Activated CD4-positive, alpha-beta T cell treated with anti-CD3 and anti-CD28 coated beads for 36 hours (primary cell): ENCODE measurements at places on chromosomes 6 and 20. TPM values are rescaled to one million over a fixed set of nuclear protein-coding genes. Genes with fewer than 3 reads are reported as not detected.

- no peak for DNase-seq
Observed at GRCh38 chr20:48831718-48832404, 4.1 kb upstream of the PREX1 start.

GRCh38 chr20:57749131-57749690, 39.4 kb upstream of the PMEPA1 start:
- DNase-seq, result no peak

GRCh38 chr20:62002882-62003480, 62.7 kb downstream of the TAF4 start:
- no peak for DNase-seq

- no peak for DNase-seq
Observed at GRCh38 chr6:112622036-112622435, 274.9 kb downstream of the RFPL4B start.

DNA sequence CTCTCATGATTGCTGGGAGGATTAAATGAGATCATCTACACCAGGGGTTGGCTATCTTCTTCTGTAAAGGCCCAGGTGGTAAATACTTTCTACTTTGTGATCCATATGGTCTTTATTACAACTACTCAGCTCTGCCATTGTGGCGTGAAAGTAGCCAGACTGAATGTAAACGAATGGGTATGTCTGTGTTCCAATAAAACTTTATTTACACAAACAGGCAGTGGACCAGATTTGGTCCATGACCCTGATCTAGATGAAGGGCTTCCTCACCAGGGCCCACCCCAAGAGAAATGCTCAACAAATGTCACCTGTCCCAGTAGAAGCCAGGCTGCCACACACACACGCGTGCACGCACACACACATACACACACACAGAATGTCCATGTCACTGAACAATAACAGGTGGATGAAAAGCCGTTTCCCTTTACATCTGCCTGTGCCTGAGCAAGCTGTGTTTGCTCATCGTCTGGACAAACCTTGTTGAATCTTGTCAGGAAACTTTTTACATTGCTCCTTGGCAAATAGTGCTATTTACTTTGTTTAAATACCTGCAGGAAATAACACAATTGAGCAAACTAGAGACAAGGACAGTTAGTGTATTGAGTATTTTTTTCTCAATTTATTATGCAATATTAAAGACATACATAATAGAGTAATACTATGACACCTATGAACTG, 114.3 kb downstream of the EYA2 start:
- DNase-seq, result no peak

DNA sequence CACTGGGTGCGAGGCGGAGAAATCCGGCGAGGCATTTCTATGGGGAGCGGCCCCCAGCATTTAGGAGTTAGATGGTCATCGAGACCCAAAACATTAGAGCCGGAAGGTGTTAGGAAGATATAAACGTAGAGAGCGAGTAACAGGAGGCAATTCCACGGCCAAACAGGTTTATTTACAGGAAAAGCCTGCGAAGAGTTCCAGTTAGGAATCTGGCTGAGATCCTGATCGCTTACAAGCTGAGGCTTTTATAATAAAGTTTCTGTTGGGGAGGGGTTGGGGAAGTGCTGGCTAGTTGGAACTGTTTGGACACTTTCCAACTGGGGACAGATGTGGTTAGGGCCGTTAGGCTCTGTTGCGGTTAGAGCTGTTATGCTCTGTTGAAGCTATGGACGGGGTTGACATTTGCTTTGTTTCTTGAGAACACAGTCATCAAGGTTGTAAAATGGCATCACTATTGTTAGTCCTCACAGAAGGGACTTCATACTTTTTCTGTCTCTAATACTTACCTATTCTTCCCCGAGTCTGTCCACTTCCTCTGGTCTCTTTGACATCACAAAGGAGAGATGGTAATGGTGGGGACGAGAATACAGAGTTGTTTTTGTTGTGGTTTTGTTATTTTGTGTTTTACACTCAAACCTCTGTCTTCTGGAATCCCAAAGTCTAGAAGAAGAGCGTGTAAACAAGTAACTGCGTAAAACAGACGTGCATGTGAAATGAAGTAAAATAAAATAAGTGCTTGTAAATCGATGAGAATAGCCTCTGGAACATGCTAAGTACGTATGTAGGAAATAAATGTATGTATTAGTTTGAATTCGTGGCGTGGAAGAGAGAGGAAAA, 554 bp upstream of the ZSCAN31 start:
- peak; percentile 27 for DNase-seq

GRCh38 chr20:54345301-54345724, 130.1 kb upstream of the DOK5 start:
- no peak for DNase-seq

The TMEM200A gene
- total RNA-seq, result 0.14 TPM

The COX4I2 gene
- total RNA-seq, result not detected

DNA sequence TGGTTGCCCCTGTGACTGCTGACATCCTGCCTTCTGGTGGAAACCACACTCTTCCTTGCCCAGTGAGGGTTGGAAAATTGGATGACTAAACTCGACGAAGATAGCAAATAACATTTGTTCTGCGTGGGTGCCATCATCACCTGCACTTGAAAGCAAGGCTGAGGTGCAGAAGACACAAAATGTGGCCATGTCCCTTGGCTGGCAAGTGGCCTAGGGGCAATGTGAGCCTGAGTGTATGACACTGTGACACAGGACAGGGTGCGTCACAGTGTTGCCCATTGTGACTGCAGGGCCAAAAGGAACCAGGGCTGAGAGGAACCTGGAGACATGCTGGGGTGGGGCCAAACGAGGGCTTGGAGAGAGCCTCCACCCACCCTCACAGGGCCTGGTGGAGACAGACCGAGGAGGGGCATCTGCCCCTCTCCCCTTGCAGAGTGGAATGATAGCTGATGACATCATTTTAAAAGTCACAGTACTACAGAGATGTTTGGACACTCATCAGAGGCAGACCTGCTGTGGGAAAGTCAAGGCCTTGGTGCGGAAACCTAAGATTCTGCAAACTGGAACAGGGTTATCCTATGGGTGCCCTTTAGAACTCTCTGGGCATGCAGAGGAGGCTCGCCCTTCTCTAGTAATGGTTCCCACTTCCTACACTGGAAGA, 12.8 kb upstream of the HLA-F start:
- no peak for DNase-seq

GRCh38 chr6:120274547-120274946, 925.0 kb upstream of the MAN1A1 start:
- no peak for DNase-seq

- DNase-seq, result no peak
Observed at GRCh38 chr6:127951172-127951917, 50.5 kb upstream of the THEMIS start.

DNA sequence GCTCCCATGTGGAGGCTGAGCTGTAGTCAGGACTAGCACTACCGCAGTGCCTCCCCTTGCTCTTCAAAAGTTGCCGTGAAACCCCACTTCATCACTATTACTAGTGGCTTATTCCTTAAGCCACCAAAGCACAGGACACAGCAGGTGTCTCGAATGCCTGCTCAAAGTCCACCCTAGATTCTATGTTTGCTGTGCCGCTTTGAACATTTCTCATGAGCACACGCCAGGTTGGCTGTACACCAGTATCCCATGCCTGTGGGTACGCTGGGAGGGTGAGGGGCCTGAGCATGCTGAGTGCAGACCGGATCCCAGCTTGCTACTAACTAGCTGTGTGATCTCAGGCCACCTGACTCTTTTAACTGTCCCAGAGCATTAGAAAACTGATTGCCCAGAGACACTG, 335.8 kb upstream of the QKI start:
- DNase-seq, result no peak

DNA sequence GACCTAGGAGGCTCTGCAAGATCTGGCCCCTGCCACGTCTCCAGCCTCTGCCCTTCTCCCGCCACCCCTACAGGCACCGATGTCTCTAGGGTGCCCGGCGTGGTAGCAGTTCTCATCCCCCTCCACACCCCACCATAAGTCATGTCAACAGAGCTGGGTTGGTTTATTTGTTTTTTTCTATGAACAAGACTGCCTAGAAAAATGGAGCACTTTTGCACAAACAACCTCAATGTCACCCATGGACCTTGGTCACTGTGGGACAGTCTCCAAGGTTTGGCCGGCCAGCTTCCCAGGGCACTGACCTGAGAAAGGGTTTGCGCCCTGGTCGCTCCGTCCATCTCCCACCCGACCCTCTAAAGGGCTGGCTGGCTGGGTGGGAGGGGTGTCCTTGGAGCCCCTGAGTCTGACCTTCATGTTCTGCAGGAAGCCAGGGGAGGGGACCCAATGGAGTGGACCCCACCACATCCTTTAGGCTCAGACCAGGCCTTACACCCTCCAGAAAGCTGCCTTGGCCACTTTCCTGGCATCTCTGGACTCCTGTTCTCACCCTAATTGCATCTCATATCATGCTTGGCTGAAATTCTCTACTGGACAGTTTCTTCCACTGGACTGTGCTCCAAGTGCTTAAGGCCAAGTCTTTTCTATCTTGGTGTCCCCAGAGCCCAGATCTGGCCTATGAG, 104.8 kb upstream of the PTPN1 start:
- DNase-seq, result no peak

The EPHA7 gene
- not detected for total RNA-seq

DNA sequence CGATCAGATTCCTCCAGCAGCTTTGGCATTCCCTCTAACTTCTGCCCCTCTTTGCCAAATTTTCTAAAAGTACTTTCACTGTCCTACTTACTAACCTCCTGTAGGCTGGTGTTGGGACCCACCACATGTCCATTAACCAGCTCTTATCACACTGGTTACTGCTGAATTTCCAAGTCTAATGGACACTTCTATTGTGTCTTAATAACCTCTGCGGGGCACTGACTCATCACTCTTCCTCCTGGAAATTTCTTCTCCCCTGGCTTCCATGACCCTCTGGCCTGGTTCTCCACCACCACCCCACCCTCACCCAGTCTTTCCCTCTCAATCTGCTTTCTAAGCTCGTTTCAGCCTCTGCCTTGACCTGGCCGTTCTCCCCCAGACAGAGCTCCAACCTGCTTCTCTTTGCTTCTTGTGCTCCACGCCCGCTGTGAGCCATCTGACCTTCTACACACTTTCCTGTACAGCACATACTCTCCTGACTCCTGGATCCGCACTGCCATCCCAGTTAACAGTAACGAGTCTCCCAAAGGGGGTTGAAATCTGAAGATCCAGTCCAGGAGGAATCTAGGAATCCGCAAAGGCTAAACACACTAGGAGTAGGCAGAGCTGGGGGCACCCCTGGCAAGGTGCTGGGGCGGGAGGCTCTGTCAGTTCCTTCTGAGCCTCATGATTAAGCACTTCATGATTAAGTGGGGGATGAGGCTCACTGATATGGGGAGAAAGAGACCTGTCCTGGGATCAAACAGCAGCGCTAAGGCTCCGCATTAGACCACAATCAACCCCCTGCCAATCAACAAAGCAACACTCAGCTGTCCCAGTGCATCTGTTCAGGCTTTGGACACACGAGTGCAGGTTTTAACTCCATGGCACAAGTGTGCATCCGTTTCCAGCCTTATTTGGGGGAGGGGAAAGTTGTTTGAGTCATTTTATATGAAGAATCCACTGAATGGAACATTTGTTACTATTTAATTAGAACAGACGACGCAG, 146.3 kb downstream of the LY86 start:
- DNase-seq, result no peak

- no peak for DNase-seq
Observed at GRCh38 chr20:45037050-45037449, 63.9 kb downstream of the KCNS1 start.

The EPB41L1 gene
- 0.67 TPM for total RNA-seq

- no peak for DNase-seq
Observed at GRCh38 chr6:125008261-125008703, 46.0 kb downstream of the RNF217 start.

GRCh38 chr6:79427721-79428120, 109.5 kb downstream of the LCA5 start:
- no peak for DNase-seq

The NKX2-2 gene
- not detected for total RNA-seq

The ANGPT4 gene
- not detected for total RNA-seq

DNA sequence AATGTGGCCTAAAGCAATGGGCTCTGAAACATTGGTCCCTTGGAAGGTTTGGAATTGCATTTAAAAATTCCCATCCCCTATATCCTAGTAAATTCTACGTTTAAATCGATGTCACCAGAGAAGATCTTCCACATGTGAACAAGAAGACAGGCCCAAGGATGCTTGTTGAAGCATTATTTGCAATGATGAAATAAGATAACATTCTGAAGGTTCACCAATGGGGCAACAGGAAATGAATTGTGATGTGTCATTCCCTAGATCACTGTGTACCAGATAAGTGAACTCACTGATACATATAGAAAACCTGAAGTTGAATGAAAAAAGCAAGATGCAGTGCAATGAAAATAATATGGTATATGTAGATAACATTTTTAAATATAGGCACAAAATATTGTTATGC, 464.3 kb upstream of the BTBD3 start:
- DNase-seq, result no peak

The TSPO2 gene
- not detected for total RNA-seq

DNA sequence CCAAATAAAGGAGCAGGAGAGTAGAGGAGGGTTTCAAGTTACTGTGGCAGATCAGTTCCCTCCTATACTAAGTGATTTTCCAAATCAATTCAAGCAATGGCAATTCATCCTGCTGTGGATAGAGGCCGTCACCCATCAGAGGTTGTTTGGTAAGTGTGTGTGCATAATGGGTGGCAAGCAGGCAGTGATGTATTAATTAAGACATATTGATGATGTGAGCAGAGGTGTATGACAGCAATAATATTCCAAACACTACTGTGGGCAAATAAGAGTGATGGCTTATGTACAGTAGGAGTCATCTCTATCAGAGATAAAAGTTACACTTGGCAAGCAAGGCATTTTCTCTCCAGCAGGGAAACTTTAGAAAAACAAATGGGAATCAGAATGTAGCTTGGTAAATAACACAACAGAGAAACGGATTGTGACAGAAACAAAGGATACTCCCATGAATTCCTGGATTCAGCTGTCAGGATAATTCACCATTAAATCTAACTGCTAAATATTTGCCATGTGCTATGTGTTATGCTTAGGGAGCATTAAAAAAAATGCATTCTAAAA, 196.3 kb downstream of the KHDC1L start:
- DNase-seq, result no peak

GRCh38 chr6:133923938-133924593, 29.0 kb upstream of the TBPL1 start:
- peak; percentile 68 for DNase-seq

The SMIM13 gene
- 7.9 TPM for total RNA-seq

The RAB44 gene
- total RNA-seq, result 0.05 TPM

The ITPR3 gene
- 42.6 TPM for total RNA-seq
